ENCODE measurements at places on chromosomes 6 and 20. TPM values are rescaled to one million over a fixed set of nuclear protein-coding genes. Genes with fewer than 3 reads are reported as not detected.

DNA sequence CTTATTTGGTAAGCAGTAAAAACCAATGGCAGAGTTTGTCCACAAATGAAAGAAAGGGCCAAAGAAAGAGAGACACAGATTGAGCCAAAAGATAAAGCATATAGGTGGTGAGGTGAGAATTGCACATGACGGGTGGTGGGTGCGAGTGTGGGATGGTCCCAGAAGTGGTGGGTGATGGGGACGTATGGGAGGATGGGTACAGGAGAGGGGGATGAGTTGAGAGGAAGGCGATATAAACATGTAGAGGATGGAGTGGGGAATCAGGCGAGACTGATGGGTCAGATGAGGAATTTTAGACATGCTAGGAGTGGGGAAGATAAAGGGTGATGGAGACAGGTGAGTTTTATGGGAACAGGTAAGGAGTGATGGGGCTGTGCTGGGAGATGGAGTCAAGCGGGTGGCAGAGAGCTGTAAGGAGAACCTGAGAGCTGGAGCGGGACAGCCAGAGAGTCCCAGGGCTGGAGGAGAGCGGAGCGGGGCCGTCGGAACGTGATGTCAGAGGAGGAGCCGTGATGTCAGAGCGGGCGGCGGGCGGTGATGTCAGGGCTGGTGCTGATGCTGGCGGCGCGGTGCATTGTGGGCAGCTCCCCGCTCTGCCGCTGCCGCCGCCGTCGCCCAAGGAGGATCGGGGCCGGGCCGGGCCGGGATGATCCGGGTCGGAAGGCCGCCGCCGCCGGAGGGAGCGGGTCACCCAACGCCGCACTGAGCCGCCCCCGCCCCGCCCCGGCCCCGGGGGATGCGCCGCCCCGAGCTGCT lies at the start of gene TTBK1:
TSS of gene TTBK1 (plus strand) at position 574 of the 756 bp plus-strand sequence. CDS start 3,180 bp downstream, outside the sequence.
- peak; percentile 80 for DNase-seq
- no peaks in the 10 kb centered on the region for H3K36me3 ChIP-seq
- H3K4me1 ChIP-seq: peaks cover 21% of the 10 kb centered on the region
- H3K27ac ChIP-seq: no peak within 1 kb of the TSS
- H3K27me3 ChIP-seq: peaks cover 40% of the 10 kb centered on the region
- H3K4me3 ChIP-seq: no peak within 1 kb of the TSS

- no peak overlapping the region for H3K27ac ChIP-seq
- DNase-seq: no peak
- peaks cover 2% of the 10 kb centered on the region for H3K27me3 ChIP-seq
- no peaks in the 10 kb centered on the region for H3K4me1 ChIP-seq
- H3K36me3 ChIP-seq: no peaks in the 10 kb centered on the region
These were observed 136.8 kb downstream of the BFSP1 start for GRCh38 chr20:17394411-17394810.

Gene SAMD10
- total RNA-seq: 37.5 TPM

GRCh38 chr20:961768-962167 lies 40.3 kb downstream of the RSPO4 start:
- no peaks in the 10 kb centered on the region for H3K36me3 ChIP-seq
- H3K27me3 ChIP-seq: peaks cover 4% of the 10 kb centered on the region
- H3K4me3 ChIP-seq: no peak overlapping the region
- no peak for DNase-seq
- peaks cover 1% of the 10 kb centered on the region for H3K4me1 ChIP-seq

Gene SNAP91
- total RNA-seq: not detected

GRCh38 chr6:37820718-37821079 lies 1.2 kb downstream of the ZFAND3 start:
- H3K36me3 ChIP-seq: peaks cover 6% of the 10 kb centered on the region
- H3K27me3 ChIP-seq: peaks cover 5% of the 10 kb centered on the region
- DNase-seq: no peak
- peak overlapping the region; percentile 92 for H3K27ac ChIP-seq
- H3K4me3 ChIP-seq: peak overlapping the region; percentile 99

GRCh38 chr6:166487148-166487547 lies 99.3 kb downstream of the RAMACL start:
- no peaks in the 10 kb centered on the region for H3K27me3 ChIP-seq
- H3K4me3 ChIP-seq: no peak overlapping the region
- peak overlapping the region; percentile 95 for H3K27ac ChIP-seq
- peaks cover 12% of the 10 kb centered on the region for H3K36me3 ChIP-seq

DNA sequence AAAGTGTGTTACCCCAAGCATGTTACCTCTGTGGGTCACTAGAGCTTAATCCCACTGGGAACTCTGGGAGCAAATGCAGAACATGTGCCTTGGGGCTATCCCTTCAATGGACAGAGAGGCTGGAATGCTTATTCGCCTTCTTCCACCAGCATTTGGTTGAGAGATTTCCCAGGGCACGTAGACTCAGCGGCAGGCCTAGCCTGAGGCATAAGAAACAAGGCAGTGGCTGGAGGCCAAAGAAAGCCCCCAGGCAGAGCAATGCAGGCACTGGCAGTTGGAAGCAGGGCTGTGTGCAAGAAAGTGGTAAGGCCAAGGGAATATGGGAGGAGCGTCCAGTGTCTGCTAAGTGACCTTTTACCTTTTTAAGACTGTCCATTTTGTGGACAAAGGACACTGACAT lies 114.0 kb upstream of the FLRT3 start:
- no peaks in the 10 kb centered on the region for H3K27me3 ChIP-seq
- no peaks in the 10 kb centered on the region for H3K4me1 ChIP-seq
- H3K27ac ChIP-seq: no peak overlapping the region

GRCh38 chr6:36970892-36971842 lies 14.8 kb downstream of the MTCH1 start:
- no peak overlapping the region for H3K4me3 ChIP-seq
- H3K36me3 ChIP-seq: peaks cover 70% of the 10 kb centered on the region
- H3K27ac ChIP-seq: peak overlapping the region; percentile 41
- no peaks in the 10 kb centered on the region for H3K27me3 ChIP-seq

- no peaks in the 10 kb centered on the region for H3K36me3 ChIP-seq
- DNase-seq: no peak
- H3K27me3 ChIP-seq: no peaks in the 10 kb centered on the region
- peaks cover 9% of the 10 kb centered on the region for H3K4me1 ChIP-seq
- no peak overlapping the region for H3K4me3 ChIP-seq
These were observed 38.7 kb downstream of the DUSP22 start for GRCh38 chr6:330948-331347.

DNA sequence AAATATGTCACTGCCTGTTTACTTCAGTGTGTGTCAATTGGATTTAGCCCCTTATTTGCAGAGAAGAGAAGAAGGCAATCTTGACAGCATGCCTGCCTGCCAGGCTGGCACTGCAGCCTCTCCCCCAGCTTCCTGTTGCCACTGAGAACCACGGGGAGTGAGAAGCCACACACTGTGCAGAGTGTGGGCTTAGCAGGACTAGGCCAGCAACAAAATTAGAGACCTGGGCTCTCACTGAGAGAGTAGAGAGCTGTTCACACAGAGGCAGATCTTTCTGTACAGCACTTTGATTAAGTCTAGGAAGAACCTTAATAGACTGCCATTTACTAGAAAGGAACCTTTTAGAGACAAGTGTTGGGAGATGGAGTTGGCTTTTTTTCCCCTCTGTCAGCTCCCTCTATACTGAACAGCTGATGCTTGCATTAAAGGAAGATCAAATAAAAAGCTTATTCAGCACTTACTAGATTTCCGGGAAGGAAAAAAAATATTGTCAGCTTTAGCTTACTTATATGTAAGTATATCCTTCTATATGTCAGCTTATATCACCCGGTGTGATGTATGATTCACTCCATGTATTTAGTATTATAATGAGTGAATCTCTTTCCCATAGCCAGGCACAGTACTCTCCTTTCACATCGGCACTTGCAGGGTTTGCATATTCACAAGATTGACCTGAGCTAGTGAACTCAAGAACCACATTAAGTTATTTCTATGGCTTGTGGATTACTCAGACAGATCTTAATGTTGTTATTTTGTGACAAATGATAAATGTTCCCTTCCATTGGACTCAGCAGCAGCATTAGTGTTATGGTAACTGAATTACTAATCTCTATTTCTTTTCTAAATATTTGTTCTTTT lies 851.0 kb upstream of the EPHA7 start:
- no peaks in the 10 kb centered on the region for H3K36me3 ChIP-seq
- H3K27me3 ChIP-seq: no peaks in the 10 kb centered on the region
- H3K4me1 ChIP-seq: no peaks in the 10 kb centered on the region
- no peak overlapping the region for H3K27ac ChIP-seq

GRCh38 chr6:65000815-65001214 lies 706.2 kb downstream of the EYS start:
- no peaks in the 10 kb centered on the region for H3K27me3 ChIP-seq
- DNase-seq: no peak
- H3K27ac ChIP-seq: no peak overlapping the region
- no peaks in the 10 kb centered on the region for H3K36me3 ChIP-seq
- H3K4me1 ChIP-seq: no peaks in the 10 kb centered on the region

GRCh38 chr20:59661621-59662020 lies 57.3 kb downstream of the PHACTR3 start:
- no peak overlapping the region for H3K4me3 ChIP-seq
- no peaks in the 10 kb centered on the region for H3K27me3 ChIP-seq
- DNase-seq: no peak
- H3K36me3 ChIP-seq: no peaks in the 10 kb centered on the region
- H3K27ac ChIP-seq: no peak overlapping the region
- H3K4me1 ChIP-seq: no peaks in the 10 kb centered on the region

Gene TMEM244
- total RNA-seq: not detected

DNA sequence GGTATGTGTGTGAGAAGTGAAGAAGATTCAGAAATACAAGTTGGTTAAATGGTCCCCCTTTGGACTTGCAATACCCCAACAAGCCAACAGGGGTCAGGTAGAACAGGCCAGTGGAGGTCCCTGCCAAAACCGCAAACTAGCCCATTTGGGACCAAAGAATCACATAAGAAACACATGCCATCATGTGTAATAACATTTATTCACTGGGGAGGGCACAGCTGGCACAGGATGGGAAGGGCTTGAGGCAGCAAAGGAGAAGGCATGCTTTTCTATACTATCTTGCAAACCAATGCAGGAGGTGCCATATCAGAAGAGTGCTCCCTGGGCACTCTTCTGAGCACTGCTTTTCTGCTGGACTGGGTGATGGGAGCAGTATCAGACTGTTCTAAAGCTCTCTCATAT lies 116.1 kb upstream of the TRAF3IP2 start:
- H3K27me3 ChIP-seq: no peaks in the 10 kb centered on the region
- peaks cover 71% of the 10 kb centered on the region for H3K36me3 ChIP-seq
- peaks cover 54% of the 10 kb centered on the region for H3K4me1 ChIP-seq
- H3K4me3 ChIP-seq: no peak overlapping the region

Gene BANF2
- total RNA-seq: not detected

- no peaks in the 10 kb centered on the region for H3K36me3 ChIP-seq
- H3K4me1 ChIP-seq: no peaks in the 10 kb centered on the region
- H3K27ac ChIP-seq: no peak overlapping the region
- no peak overlapping the region for H3K4me3 ChIP-seq
These were observed 34.2 kb upstream of the DLGAP4 start for GRCh38 chr20:36271639-36272546.

Gene LRRC73
- total RNA-seq: 0.14 TPM

DNA sequence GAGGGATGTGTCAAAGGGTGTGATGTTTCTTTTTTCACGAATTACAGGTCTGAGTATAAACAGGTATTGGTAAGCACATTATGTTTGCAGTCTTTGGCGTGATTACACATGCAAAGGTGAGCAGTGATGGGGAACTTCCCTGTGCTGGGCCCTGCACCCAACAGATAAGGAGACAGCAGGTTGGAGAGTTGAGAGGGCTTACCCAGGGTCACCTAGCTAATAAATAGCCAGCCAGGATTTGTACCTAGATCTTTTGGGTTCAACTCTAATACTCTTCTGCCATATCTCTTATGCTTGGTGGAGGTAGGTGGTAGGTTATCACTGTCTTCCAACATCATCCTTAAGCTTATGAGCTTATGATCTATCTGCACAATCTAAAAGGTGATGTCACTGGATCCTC lies 46.5 kb downstream of the AFG1L start:
- H3K36me3 ChIP-seq: no peaks in the 10 kb centered on the region
- peaks cover 2% of the 10 kb centered on the region for H3K4me1 ChIP-seq
- no peaks in the 10 kb centered on the region for H3K27me3 ChIP-seq
- DNase-seq: no peak
- no peak overlapping the region for H3K4me3 ChIP-seq

GRCh38 chr6:108944707-108945680 lies 96.8 kb downstream of the ARMC2 start:
- H3K4me3 ChIP-seq: peak overlapping the region; percentile 27
- H3K27me3 ChIP-seq: no peaks in the 10 kb centered on the region
- peak overlapping the region; percentile 34 for H3K27ac ChIP-seq
- H3K4me1 ChIP-seq: peaks cover 57% of the 10 kb centered on the region
- no peak for DNase-seq
